ENCODE measurements at places on chromosomes 12 and 14.
A peak's percentile ranks its signal among the peaks of the same experiment; 100 is the strongest.

GRCh38 chr12:116210131-116210530 lies 67.4 kb downstream of the MED13L start:
- DNase-seq: no peak

DNA sequence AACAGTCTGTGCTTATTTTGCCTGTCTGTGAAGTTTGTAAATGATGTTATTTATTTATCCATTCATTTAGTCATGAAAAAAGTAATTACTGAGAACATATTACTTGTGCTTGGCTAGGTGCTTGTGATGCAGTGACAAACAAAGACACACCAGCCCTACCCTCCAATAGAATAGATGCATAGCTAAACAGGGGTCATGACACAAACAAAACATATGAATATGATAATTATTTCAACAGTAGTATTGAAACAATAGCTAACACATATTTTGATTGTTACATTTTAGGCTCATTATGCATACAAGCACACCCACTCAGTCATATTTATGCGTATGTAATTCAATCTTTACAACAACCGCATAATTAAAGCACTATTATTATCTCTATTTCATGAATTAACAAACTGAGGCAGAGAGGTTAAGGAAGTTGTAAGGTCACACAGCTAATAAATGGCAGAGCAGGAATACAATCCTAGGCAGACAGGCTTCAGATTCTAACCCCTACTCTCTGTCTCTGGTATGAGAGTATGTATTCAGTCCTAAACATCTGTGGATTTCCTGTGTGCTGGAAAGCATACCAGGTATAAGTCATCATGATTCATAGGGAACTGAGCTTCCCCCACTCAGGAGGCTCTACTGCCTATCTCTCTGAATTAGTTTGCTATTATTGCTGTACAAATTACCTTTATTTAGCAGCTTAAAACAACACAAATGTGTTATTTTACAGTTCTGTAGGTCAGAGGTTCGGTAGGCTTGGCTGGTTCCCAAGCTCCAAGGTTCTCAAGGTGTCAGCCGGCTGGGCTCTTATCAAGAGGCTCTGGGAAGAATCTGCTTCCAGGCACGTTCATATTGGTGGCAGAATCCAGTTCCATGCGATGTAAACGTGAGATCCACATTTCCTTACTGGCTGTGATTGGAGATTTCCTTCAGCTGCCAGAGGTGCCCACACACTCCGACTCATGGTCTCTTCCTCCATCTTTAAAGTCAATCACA lies 509.4 kb downstream of the GALC start:
- DNase-seq: peak; percentile 77

GRCh38 chr12:92300777-92301176 lies 155.1 kb upstream of the BTG1 start:
- DNase-seq: no peak

DNA sequence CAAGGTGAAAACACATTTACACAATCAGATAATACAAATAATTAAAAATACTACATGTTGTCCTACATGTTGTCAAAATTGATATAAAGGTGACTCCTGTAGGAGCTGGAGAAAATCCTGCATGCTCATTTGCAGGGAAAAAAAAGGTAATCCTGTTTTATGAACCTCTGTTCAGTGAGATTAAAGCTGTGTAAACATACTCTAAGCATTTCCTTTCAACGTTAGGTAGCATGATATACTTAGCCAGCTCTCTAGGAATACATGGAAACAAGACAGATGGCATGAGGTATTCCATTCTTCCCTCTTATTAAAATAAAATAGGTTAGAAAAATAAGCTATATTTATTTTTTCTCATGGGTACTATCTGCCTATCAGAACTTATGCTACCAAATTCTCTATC lies 635.7 kb upstream of the FLRT2 start:
- DNase-seq: no peak

GRCh38 chr14:68573126-68573525 lies 219.7 kb downstream of the ZFP36L1 start:
- no peak for DNase-seq

GRCh38 chr12:92486443-92487137 lies 216.2 kb upstream of the PLEKHG7 start:
- no peak for DNase-seq

GRCh38 chr14:66645716-66646115 lies 137.8 kb downstream of the GPHN start:
- peak; percentile 89 for DNase-seq

GRCh38 chr14:61691495-61691894 lies 3.8 kb upstream of the HIF1A start:
- no peak for DNase-seq

GRCh38 chr14:34538871-34539406 lies 562 bp downstream of the EAPP start:
- no peak for DNase-seq

DNA sequence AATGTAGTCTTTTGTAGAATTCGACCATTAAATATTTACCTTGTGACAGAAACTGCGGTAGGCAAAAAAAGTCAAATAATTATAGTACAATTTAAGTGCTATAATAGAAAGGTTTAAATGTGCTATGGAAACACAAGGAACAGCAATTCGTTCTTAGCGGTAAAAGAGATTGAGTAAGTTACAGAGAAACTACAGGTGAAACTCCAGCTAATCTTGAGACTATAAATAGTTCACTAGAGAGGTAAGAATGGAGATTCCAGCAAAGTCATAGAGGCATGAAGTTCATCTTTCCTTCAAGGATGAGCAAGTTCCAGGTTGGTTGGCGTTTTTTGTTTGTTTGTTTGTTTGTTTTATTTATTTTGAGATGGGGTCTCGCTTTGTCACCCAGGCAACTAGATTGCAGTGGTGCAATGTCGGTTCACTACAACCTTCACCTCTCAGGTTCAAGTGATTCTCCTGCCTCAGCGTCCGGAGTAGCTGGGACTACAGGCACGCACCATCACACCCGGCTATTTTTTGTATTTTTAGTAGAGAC lies 878 bp upstream of the R3HDM2 start:
- DNase-seq: no peak

DNA sequence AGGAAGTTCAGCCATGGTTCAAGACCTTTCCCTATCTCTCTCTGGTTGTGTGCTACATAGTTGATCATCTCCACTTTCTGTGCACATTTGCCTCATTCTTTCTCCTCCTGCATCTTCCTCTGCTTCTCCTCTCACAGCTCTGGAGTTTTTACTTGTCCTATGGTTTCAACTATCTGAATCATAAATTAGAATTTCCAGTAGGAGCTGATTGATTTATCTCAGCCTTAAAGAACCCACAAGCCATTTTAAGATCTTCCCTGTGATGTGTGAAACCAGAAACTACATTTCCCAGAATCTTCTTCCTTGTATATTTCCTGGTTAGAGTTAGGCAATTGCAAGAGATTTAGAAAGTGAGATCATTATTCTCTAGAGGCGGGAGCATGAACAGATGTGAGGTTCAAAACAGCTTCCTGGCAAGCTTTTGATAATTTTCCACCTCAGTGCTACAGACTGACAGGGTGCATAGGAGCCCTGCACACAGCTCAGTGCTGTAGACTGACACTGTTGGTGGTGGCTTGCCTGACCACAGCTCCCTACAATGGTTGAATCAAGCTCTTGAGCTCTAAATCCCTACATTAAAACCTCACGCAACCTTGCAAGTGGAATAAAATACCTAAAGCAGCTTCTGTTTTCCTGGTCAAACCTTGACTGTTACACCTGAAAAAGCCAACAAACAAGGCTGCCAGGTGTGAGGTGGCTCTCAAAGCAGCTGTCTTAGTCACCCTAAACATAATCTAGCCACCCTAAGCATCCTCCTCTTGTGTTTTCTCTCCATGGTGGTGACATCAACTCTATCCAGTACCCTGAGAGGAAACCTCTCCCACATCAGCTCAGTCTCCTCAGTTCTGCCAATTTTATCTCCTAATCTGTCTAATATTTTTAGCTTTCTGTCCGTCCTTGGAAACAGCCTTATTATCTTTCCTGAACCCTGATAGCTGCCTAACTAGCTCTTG lies 21.5 kb upstream of the IFNG start:
- no peak for DNase-seq

DNA sequence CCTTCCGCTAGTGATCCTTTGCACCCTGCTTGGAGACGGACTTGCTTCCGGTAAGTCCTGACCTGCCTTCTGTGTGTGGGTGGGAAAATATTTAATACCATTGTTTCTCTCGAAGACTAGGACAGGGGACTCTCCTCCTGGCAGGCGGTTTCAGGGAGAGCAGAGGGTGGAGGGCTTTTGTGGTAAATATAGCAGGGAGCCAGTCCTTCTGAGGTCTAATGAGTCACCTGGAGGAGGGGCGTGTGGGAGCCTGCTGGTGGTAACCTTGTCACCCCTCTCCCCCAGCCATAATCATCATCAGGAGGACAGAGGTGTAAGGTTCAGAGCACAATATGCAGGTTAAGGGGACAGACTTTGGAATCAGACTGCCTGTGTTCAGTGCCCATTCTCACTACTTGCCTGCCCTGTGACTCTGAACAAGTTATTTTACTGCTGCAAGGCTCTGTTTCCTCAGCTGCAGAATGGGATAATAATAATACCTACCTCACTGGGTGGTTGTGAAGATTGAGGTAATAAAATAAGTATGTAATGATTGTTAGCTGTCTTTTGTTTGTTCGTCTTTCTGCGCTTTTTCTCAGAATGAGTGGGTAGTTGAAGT lies 47.4 kb downstream of the SUSD6 start:
- DNase-seq: peak; percentile 66

GRCh38 chr12:53231921-53232645 lies at the start of gene RARG:
Gene RARG (minus strand): TSS chr12:53232209. CDS start chr12:53227545, 4,664 bp downstream.
- DNase-seq: peak; percentile 61

DNA sequence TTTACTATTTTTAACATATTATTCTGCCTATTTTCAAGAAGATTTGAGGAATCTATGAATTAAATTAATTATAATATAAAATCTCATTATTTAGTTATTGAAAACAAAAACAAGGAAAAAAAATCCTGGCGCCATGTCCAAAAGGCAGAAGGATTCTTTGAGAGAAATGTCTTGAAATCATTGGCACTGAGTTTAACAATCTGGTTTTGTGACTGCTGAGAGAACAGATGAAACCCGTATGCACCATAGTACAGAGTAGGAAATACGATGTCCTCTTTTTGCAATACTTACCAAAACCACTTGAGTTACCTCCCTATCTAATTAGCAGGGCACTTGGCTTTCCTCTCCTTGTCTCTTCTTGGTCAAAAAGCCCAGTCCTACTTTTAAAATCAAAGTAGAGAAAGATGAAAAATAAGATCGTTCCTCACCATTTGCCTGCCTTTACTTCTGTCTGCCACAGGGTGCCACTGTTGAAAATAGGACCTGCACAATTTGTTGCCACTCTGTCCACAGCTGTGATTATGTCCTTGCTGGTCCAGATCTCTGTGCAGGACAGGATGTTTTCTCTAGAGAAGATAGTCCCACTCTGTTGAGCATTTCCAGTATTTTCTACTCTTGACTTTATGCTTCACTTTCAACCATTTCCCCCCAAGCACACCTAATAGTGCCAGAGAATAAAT lies 179.7 kb downstream of the PDZRN4 start:
- DNase-seq: peak; percentile 12

DNA sequence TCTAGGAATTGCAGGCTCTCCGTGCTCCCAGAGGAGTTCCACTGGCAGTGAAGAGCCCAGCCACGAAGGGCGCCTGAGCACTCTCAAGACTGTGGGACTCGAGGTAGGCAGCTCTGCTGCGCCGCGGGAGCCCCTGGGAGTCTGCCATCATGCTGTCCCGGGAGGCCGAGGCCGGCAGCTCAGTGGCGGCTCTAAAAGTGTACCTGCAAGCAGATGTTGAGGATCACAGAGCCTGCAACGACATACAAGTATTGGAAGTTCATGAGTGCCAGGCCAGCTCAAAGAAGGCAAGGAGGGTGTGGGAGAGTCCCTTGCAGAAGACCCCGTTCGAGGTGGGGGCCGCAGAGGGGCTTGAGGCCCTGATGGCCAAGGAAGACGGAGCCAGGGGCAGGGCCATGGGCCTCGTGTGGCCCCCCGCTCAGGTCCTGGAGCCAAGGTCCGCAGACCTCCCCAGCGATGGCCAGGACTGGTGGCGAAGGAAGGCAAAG lies 62.7 kb downstream of the MUCL1 start:
- no peak for DNase-seq

DNA sequence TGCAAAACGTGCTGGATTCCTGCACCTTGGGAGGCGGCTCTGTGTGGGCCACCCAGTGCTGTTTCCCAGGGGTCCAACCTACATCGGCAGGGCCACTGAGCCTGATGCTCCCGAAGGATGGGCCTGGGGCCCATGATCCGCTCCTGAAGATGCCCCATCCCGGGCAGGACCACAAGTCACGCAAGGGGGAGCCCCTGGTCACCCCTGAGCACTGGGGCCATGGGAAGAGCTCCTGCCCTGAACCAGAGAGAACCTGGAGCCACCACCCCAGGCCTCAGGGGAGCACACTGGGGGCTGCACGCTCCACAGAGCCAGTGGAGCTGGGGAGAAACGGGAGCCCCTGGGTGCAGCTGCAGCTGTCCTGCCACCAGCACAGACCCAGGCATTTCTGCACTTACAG lies 124.6 kb upstream of the SFSWAP start:
- DNase-seq: no peak

- DNase-seq: peak; percentile 76
Measured at GRCh38 chr14:89221109-89221810, 195.8 kb downstream of the FOXN3 start.

DNA sequence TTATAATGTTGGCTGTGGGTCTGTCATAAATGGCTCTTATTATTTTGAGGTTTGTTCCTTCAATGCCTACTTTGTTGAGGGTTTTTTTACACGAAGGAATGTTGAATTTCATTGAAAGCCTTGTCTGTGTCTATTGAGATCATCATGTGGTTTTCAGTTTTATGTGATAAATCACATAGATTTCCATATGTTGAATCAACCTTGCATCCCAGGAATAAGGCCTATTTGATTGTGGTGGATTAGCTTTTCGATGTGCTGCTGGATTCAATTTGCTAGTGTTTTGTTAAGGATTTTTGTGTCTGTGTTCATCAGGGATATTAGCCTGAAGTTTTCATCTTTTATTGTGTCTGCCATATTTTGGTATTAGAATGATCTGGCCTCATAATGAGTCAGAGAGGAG lies 27.6 kb downstream of the SLC2A13 start:
- DNase-seq: no peak

GRCh38 chr12:39816671-39817185 lies 197.1 kb upstream of the ABCD2 start:
- DNase-seq: peak; percentile 8

- DNase-seq: no peak
Measured at GRCh38 chr12:47394070-47394469, 311.8 kb downstream of the RPAP3 start.
